ENCODE measurements at places on chromosomes 4 and X. TPM values are rescaled to one million over a fixed set of nuclear protein-coding genes. Genes with fewer than 3 reads are reported as not detected.

Gene NKAP
- 3.9 TPM for total RNA-seq

Gene GAGE12H
- not detected for total RNA-seq

Gene FGFR3
- total RNA-seq: 0.59 TPM

Gene NPY2R
- not detected for total RNA-seq

Gene MTM1
- 11.0 TPM for total RNA-seq

Gene MAGEA2B
- not detected for total RNA-seq

Gene JAKMIP1
- total RNA-seq: not detected

Gene PRRG1
- 13.1 TPM for total RNA-seq

Gene SORBS2
- total RNA-seq: 15.8 TPM

Gene CT45A3
- not detected for total RNA-seq
